ENCODE measurements at places on chromosomes 13 and 19. TPM values are rescaled to one million over a fixed set of nuclear protein-coding genes. Genes with fewer than 3 reads are reported as not detected.
A peak's percentile ranks its signal among the peaks of the same experiment; 100 is the strongest.

- peaks cover 54% of the 10 kb centered on the region for H3K4me1 ChIP-seq
- H3K27me3 ChIP-seq: peaks cover 2% of the 10 kb centered on the region
- H3K36me3 ChIP-seq: peaks cover 8% of the 10 kb centered on the region
- DNase-seq: no peak
These were observed 78.5 kb upstream of the UBAC2 start for GRCh38 chr13:99122171-99122570.

DNA sequence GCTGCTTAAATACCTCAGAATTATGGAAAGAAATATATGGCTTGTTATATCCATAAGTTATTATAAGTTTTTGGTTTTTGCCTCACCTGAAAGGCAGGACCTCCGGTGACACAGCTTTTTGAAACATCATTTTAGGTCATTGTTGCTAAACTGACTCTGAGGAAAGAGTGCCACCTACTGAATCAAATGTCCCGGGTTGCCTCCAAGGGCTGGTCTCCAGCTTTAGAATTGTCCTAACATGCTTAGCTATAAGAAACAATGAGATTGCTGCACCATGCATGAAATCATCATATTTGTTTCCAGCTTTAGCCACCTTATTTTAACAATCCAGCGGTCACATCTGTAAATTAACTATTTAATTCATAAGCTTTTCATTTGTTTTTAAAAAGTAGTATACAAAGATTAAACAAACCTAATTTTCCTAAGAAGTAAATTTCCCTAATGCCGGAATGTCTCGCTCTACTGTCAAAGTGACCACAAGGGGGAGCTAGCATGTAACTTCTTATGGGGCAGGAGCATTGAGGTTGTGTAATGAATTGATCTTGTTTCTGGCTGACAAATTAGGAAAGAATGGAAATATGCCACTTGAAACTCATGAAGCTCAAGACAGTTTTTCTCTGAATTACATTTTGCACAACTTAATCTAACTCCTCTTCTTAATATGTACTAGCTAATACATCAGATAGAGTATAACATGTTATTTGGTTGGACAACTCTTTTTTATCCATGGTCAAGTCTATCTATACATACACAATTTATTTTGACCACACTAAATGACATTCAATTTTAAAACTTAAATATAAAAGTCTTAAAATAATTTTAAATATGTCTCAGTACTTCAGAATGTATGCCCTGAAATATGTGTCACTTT lies 6.7 kb upstream of the PCDH17 start:
- peaks cover 18% of the 10 kb centered on the region for H3K27me3 ChIP-seq
- H3K4me3 ChIP-seq: no peak overlapping the region
- peaks cover 4% of the 10 kb centered on the region for H3K4me1 ChIP-seq

DNA sequence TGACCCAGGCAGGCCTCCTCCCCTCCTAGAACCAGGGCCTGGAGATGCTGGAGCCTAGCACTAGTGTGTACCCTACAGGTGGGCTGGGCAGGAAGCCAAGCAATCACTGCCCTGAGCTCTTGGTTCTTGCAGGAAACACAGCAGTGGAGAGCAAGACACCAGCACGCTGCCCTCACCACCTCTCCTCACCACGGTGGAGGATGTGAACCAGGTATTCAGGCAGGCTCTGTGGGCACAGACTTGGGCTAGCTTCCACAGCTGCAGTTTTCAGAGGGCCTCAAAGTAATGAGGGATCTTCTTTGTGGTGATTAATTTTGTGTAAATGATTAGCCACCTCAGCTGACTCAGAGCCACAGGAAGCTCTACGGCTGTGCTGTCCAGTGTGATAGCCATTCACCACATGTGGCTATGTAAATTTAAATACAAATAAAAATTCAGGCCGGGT lies 13.6 kb upstream of the GPI start:
- H3K36me3 ChIP-seq: peaks cover 4% of the 10 kb centered on the region
- H3K4me1 ChIP-seq: peaks cover 16% of the 10 kb centered on the region
- H3K27me3 ChIP-seq: no peaks in the 10 kb centered on the region
- no peak overlapping the region for H3K4me3 ChIP-seq

DNA sequence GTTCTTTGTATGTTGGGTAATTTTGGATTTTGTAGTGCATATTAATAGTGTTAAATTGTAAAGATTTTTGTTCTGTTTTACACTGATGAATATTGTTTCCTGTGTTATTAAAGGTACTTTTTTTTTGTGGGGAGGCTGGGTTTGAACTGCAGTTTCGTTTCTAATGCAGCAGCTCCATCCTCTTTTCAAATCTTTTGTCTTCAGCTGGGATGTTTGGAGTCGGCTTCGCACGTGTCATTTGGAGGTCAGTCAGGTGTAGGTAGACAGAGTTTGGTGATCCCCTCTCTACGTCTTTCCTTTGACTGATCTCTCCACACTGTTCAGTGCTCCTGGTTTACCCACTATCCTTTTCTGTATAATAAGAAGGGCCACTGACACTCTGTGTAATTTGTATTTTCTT lies 30.3 kb downstream of the TDRD3 start:
- H3K27ac ChIP-seq: no peak overlapping the region
- H3K4me3 ChIP-seq: no peak overlapping the region
- no peak for DNase-seq
- H3K36me3 ChIP-seq: no peaks in the 10 kb centered on the region

DNA sequence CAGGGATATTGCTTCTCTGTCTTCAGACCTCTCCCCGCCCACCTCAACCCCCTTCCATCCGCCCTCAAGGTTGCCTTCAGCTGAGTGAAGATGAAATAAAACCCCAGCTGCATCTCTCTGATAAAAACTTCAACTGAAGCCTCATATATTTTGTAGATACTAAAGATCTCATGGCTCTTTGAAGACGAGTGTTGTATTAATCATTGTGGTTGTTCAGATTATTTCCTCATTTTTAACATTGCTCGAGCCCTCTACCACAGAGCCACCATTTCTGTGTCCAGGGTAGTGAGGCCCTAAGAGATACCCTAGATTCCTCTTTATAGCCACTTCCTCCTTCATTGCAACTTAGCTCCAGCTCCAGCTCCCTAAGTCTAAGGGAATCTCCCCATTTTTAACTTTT lies 312.8 kb upstream of the ZNF507 start:
- no peaks in the 10 kb centered on the region for H3K27me3 ChIP-seq
- DNase-seq: no peak
- H3K4me3 ChIP-seq: no peak overlapping the region
- H3K4me1 ChIP-seq: no peaks in the 10 kb centered on the region

- no peak overlapping the region for H3K4me3 ChIP-seq
- H3K27me3 ChIP-seq: no peaks in the 10 kb centered on the region
- no peak for DNase-seq
- H3K27ac ChIP-seq: no peak overlapping the region
- peaks cover 59% of the 10 kb centered on the region for H3K36me3 ChIP-seq
- peaks cover 12% of the 10 kb centered on the region for H3K4me1 ChIP-seq
These were observed 14.9 kb downstream of the MRPS31 start for GRCh38 chr13:40756042-40756441.

DNA sequence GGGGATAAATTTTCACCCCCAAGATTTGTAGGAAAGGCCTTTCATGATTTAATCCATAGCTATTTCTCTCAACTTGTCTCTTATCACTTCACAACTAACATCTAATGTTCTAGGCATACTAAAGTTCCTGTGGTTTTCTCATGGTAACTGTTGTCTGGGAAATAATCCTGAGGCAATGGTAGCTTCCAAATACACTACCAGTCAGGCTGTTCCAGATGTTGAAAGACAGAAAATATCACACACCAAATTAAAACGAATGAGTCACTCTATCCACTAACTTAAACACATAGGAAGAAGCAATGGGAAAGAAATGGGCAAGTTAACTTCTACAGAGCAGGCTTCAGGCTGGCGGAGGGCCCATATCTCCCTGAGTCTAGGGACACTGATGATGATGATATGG lies 77.7 kb upstream of the MYO16 start:
- DNase-seq: no peak
- H3K4me3 ChIP-seq: no peak overlapping the region
- H3K4me1 ChIP-seq: no peaks in the 10 kb centered on the region

Gene ZNF99
- not detected for total RNA-seq

- peaks cover 7% of the 10 kb centered on the region for H3K27me3 ChIP-seq
- DNase-seq: no peak
- no peak overlapping the region for H3K4me3 ChIP-seq
- no peaks in the 10 kb centered on the region for H3K4me1 ChIP-seq
- H3K27ac ChIP-seq: no peak overlapping the region
These were observed 290.2 kb downstream of the ZNF536 start for GRCh38 chr19:30662211-30662861.

Gene ZNF723
- not detected for total RNA-seq

Gene CCDC70
- total RNA-seq: not detected

Gene WDR88
- total RNA-seq: not detected

- no peaks in the 10 kb centered on the region for H3K27me3 ChIP-seq
- H3K4me3 ChIP-seq: no peak overlapping the region
- no peak overlapping the region for H3K27ac ChIP-seq
- H3K36me3 ChIP-seq: no peaks in the 10 kb centered on the region
- no peaks in the 10 kb centered on the region for H3K4me1 ChIP-seq
These were observed 510.1 kb upstream of the NBEA start for GRCh38 chr13:34431827-34432581.

DNA sequence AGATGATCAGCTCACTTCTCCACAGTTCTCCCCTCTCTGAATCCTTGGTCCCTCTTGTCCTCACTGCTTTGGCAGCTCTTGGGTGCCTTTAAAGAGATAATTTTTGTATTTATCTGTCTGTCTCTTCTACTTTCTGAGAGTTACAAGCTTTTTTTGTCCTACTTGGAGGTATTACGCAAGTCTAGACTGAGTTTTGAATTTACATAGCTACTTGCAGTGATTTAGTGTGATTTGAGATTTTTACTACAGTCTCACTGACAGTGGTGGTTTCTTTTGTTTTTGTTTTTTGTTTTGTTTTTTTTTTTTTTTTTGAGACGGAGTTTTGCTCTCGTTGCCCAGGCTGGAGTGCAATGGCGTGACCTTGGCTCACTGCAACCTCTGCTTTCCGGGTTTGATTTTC lies 22.1 kb downstream of the URI1 start:
- peaks cover 50% of the 10 kb centered on the region for H3K4me1 ChIP-seq
- no peak overlapping the region for H3K4me3 ChIP-seq
- no peaks in the 10 kb centered on the region for H3K27me3 ChIP-seq
- H3K27ac ChIP-seq: no peak overlapping the region
- DNase-seq: no peak

- H3K27ac ChIP-seq: no peak overlapping the region
- H3K36me3 ChIP-seq: no peaks in the 10 kb centered on the region
- no peaks in the 10 kb centered on the region for H3K27me3 ChIP-seq
- no peaks in the 10 kb centered on the region for H3K4me1 ChIP-seq
- no peak overlapping the region for H3K4me3 ChIP-seq
These were observed 168.7 kb upstream of the MYO16 start for GRCh38 chr13:108460746-108461145.

Gene SCAMP4
- 37.9 TPM for total RNA-seq

Gene CYP2F1
- not detected for total RNA-seq

- H3K27me3 ChIP-seq: no peaks in the 10 kb centered on the region
- no peak overlapping the region for H3K4me3 ChIP-seq
- H3K27ac ChIP-seq: no peak overlapping the region
- peaks cover 33% of the 10 kb centered on the region for H3K4me1 ChIP-seq
- DNase-seq: no peak
These were observed 19.7 kb downstream of the PRAM1 start for GRCh38 chr19:8482696-8483095.

Gene ADAMTS10
- 0.80 TPM for total RNA-seq

DNA sequence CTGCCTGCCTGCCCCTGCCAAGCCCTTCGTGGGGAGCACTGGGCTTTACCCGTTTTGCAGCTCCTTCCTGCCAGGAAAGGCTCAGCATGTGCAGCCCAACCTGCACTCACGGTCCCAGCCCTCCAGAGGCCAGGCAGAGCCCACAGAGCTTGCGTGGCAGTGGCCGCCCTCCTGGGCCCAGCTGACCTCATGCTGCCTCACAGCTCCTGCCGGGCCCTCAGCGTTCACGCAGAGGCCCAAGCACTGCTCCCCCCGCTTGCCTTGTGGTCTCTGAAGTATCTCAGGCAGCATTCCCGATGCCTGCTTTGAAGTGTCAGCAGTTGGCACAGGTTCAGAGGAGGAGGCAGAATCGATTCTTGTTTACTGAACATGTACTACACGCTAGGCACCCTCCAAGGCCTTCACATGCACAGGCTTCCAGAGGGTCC lies 32.5 kb downstream of the CAPN12 start:
- peaks cover 62% of the 10 kb centered on the region for H3K36me3 ChIP-seq
- H3K4me1 ChIP-seq: no peaks in the 10 kb centered on the region
- DNase-seq: no peak
- H3K27ac ChIP-seq: no peak overlapping the region
- no peak overlapping the region for H3K4me3 ChIP-seq

Gene ZNF497
- 2.2 TPM for total RNA-seq

DNA sequence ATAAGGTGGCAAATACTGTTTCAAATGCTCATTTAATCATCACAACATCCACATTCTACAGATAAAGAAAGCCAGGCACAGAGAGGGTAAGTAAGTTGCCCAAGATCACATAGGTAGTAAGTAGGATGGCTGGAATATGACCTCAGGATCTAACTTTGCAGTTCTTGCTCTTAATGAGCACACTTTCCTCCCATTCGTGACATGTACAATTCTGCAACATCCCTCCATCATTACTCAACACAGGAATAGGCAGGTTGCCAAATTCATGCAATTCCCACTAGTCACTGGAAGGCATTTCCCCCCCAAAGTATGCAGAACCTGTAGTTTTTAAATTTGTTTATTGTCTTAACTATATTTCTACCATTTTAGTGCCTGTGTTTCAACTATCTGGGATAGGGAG lies 109.2 kb downstream of the OLFM4 start:
- no peaks in the 10 kb centered on the region for H3K36me3 ChIP-seq
- DNase-seq: no peak
- H3K27me3 ChIP-seq: no peaks in the 10 kb centered on the region
- H3K27ac ChIP-seq: no peak overlapping the region
- no peaks in the 10 kb centered on the region for H3K4me1 ChIP-seq

DNA sequence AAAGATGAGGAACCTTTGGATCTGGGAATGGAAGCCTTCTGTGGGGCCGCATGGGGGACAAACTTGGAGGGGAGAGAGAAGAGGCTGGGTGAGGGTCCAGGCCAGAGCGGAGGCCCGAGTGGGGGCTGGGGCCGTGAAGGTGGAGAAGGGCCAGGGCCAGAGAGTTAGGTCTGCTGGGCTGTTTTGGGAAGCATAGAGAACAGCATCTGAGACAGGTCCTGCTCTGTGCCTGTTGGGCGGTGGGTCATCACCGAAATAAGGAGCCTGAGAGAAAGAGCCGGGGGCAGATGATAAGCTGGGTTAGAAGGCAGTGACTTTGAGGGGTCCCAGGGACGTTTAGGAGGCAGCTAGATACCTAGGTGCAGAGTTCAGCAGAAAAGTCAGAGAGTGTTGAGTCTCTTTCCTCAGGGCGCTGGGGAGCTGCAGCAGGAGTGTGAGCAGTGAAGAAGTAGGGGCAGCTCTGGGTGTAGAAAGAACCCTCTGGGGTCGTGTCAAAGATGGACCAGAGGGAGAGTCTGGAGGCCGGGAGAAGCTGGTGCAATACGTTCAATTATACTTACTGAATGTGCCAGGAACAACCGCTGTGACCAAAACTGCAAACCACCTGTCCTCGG lies 2.7 kb downstream of the SPACA6 start:
- no peak for DNase-seq
- no peak overlapping the region for H3K27ac ChIP-seq
- no peaks in the 10 kb centered on the region for H3K36me3 ChIP-seq

- H3K27me3 ChIP-seq: peaks cover 4% of the 10 kb centered on the region
- peak within 1 kb of the TSS; percentile 98 for H3K27ac ChIP-seq
- H3K36me3 ChIP-seq: no peaks in the 10 kb centered on the region
- DNase-seq: no peak
- peak within 1 kb of the TSS; percentile 83 for H3K4me3 ChIP-seq
These were observed at the start of gene DBP for GRCh38 chr19:48636859-48637448. TSS of gene DBP (minus strand) at chr19:48637379. CDS start at chr19:48636994, 385 bp downstream.

Data from activated T-helper 2 cell treated with anti-CD3 and anti-CD28 coated beads, Interferon-gamma antibody, Interleukin-2, Interleukin-4, amounts not matched to agents 10 μg/mL and 5 μg/mL and 100 μg/mL, durations not matched to agents 14 hours and 24 hours and 36 hours (primary cell).